Lung microvascular endothelial cell (primary cell): ENCODE measurements at places on chromosomes 3 and 15.

DNA sequence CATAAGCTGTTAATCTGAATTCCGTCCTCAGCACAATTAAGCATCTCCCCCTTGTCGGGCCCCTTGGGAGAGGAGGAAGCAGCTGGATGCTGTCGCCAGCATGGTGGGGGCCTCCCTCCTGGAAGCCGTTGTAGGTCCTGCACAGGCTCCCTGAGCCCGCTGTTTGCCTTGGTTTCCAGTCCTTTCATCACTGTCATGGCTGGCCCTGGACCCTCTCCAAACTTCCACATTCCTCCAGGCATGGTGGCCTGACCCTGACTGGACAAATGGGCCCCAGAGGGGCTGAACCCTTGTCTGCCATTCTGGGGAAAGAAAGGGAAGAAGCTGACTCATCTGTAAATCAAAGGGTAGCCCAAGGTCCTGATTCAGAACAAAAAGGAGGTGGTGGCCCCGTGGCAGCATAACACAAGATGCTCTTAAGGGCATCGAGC, 300.5 kb upstream of the LRRFIP2 start:
- no peak for DNase-seq

- no peak for DNase-seq
Measured at GRCh38 chr3:89644716-89645115, 537.3 kb downstream of the EPHA3 start.

DNA sequence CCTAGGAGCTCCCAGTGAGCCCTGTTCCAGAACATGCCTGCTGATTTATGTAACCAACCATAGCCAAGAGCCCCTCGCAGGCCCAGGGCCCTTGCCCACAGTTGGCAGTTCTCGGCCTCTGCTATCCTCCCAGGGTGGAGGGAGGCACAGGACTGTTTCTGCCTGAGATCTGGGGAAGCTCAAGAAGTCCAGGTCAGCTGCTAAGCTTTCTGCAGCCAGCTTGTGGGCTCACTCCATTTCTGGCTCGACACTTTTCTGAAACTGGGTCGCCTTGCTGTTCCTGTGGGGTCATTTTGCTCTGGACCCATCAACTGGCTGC, 72.5 kb upstream of the HERC1 start:
- DNase-seq, result no peak

GRCh38 chr3:55481744-55482495, 5.2 kb downstream of the WNT5A start:
- DNase-seq, result no peak

DNA sequence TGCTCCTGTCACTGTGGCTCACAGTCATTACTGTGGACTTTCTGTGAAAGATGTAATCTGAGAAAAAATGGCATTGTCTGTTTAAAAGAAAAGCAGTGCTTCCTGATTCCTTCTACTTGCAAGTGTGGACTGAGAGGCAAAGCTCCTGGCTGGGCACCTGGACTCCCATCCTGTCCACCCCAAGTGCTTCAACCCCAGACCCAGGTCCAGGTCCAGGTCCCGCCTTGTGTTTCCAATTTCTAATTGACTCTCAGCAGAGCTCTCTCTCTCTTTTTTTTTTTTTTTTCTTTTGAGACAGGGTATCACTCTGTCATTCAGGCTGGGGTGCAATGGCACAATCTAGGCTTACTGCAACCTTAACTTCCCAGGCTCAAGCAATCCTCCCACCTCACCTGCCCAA, 94.9 kb downstream of the ATP10A start:
- no peak for DNase-seq

GRCh38 chr15:39582286-39582976, 1.6 kb downstream of the THBS1 start:
- DNase-seq, result peak; percentile 65

DNA sequence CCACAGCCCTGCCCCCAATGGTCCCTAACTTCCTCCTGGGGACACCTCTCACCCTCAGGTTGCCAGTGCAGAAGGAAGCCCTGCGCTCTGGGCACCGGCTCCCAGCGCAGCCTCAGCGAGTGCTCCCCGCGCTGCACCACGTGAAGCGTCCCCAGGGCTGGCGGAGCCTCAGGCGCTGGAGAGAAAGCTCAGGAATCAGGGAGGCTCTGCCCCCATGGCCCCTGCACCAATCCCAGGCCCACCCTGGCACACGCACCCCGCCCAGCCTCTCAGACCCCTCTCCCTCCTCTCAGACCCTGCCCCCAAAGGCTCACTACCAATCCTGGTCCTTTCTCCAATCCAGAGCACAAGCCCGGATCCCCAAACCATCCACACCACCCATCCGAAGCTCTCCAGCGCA, 6.9 kb downstream of the COL7A1 start:
- DNase-seq, result no peak

GRCh38 chr3:170228093-170228766, 6.0 kb downstream of the PRKCI start:
- peak; percentile 31 for DNase-seq

DNA sequence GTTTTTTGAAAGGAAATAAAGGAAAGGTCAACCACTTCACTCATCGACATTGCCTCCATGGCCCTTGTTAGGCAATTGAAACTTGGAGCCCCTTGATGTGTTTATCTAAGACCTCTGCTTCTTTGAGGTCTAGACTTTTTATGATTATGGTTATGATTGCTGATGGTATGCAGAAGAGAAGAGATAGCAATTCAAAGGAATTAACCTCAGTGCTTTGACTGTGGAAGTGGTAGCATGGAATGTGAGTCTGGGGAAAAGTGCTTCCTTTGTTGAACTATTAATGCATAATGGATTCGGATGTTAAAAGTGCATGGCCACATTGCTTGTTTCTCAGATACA, 46.1 kb downstream of the FNDC3B start:
- DNase-seq, result no peak

GRCh38 chr3:160982491-160982890, 122.7 kb downstream of the B3GALNT1 start:
- no peak for DNase-seq

GRCh38 chr15:53665930-53666329, 93.5 kb downstream of the WDR72 start:
- no peak for DNase-seq

DNA sequence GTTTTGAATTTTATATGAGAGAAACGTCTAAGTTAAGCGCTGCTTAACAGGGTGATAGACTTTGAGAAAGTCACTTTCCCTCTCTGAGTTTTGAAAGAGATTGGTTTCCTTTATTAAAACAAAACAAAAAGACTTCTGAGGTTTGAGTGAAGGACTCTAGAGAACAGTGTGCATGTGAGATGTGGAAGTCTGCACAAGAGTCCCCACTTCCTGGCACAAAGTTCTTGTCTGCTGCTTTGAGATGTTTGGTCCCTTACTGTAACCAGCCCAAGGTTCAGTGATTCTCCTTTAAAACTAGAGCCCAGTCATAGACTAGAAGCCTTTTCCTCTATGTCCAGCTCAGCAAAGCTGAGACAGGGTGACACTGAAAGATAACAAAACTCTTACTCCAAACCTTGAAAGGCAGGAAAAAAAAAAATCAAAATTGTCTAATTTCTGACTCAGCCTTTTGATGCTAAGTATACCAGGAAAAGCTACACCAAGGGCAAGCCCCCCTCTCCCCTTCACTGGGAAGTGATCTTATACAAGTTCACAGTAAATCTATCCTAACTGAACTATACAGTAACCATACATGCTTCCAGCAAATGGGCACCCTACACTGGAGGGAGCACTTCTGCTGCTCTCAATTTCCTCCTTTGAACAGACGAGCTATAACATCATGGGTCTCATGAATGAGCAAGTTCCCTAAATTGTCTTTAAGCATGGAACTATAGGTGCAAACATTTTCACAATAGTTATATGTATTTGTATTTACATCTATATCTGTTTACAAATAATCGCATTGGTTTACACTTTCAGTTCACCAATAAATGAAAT, 2.3 kb downstream of the POPDC2 start:
- DNase-seq, result no peak

- DNase-seq, result no peak
Measured at GRCh38 chr3:23239211-23240068, 36.3 kb downstream of the UBE2E2 start.

DNA sequence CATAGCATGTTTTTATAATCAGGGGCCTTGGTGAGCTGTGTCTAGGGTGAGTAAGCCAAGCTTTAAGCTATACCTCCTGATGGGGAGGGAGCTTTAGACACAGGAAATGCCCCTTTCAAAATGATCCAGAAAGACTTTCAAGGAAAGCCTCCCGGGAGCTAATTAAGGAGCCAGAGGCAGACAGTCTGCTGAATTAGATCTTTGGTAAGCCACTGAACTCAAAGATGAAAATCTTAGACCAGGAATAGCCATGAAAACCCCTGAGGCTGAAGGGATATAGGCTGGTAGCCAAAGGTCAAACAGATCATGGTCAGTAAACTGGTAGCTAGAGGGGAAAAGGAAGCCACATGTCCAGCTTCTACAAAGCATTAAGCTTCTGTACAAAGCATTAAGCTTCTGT, 42.7 kb upstream of the GAP43 start:
- DNase-seq, result no peak

DNA sequence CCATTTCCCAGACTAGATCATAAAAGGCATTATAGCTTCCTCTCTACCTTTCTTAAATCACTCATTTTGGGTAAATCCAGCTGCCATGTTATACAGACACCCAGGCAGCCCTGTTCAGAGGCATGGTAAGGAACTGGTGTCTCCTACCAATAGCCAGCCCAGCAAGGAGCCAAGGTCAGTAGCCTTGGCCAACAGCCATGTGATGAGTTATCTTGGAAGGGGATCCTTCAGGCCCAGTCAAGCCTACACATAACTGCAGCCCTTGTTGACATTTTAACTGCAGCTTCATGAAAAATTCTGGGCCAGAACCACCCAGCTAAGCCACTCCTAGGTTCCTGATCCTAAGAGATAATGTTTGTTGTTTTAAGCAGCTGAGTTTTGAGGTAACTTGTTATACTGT, 29.0 kb upstream of the ZMAT3 start:
- no peak for DNase-seq

GRCh38 chr3:193879099-193879863, 256.7 kb upstream of the HES1 start:
- no peak for DNase-seq

DNA sequence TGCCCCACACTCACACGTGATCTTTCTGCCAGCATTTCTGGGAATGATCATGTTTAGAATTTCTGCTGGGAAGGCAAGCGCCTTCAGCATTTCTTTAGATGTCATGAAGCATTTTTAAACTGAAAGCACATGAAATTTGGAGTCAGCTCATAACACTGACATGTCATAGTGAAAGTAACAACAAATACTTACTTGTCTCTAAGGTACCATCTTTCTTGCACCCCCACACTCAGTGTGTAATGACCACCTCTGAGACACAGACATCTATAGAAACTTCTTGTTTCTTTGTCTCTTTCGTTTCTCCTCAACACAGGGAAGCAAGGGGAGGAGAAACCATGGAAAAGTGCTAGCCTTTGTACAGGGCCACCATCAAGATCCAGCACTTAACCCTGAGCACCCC, 171.7 kb downstream of the RORA start:
- no peak for DNase-seq
